ENCODE measurements at places on chromosomes 7 and 10.

- DNase-seq: no peak
Measured at GRCh38 chr10:68602434-68602833, 42.3 kb downstream of the TET1 start.

DNA sequence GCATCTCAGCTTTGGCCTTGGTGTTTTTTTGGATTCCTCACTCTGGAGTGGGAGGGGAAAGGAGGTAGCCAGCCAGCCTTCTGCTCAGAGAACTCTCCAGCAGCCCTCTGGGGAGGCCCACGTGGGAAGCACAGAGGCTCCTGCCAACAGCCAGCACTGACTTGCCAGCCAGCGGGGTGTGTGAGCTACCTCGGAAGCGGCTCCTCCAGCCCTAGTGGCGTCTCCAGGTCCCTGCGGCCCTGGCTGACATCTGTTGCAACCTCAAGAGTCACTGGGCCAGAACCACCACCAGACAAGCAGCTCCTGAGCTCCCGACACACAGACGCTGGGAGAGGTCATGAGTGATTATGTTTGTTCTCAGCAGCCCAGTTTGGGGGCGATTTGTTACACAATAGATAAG is 180.2 kb upstream of the FZD8 start:
- no peak for DNase-seq

DNA sequence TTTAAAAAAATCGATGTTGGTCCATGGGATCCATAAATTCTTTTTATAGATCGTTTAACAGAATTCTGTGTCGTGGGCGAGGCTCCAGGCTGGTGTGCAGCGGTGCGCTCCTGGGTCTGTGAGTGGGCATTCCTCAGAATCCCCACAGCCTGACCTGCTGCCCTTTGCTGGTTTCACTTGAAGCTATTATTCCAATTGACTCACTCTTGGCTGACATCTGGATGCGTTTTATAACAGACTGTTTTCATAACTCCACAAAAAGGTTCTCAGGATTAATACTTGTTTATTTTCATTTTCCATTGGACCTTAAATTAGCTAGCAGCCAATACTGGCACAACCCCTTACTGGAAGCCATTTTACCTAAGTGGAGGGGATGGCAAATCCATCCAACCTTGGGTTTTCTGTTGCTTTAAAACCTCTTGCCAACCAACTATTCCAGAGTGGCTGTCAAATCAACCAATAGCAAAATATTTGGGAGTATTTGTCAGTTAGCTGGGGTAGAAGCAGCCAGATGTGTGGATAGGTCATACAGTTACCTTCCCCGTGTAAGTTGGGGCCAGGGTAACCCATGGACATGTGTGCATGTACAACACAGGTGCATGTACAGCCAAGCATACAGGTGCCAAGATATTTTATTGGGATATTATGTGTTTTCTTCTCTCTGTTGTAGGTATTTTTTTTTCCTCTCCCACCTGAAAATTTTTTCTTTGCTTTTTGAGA is 160.7 kb upstream of the ZNF32 start:
- no peak for DNase-seq

DNA sequence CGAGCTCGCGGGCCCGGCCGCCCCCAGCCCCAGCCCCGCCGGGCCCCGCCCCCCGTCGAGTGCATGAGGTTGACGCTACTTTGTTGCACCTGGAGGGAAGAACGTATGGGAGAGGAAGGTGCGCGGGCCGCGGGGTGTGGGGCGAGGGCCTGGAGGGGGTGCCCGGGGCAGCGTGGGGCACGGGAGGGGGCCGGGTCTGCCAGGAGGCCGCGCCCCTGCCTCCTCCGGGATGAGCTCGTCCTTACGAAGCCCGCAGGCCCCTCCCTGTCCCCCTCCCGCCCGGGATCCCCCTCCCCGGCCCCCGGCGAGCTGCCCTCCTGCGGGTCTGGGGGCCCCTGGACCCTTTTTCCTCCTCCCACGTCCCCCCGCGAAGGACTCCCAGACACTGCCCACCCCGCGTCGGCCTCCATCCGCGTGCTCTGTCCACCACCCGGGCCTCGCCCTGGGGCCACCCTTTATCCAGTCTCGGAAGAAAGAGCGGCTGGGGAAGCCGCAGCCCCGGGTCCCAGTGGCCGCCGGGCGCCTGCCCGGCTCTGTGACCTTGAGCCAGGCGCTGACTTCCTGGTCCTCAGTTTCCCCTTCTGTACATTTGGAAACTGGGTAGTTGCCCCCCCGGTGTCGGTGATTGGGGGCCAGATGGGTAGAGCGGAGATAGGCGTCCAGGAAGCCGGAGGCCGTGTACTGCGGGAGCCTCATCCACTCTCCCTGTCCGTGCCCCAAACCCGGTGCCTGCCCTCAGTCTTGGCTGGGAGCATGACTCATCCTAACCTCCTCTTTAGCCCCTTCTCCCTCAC is 521 bp downstream of the LIMK1 start:
- DNase-seq: no peak

DNA sequence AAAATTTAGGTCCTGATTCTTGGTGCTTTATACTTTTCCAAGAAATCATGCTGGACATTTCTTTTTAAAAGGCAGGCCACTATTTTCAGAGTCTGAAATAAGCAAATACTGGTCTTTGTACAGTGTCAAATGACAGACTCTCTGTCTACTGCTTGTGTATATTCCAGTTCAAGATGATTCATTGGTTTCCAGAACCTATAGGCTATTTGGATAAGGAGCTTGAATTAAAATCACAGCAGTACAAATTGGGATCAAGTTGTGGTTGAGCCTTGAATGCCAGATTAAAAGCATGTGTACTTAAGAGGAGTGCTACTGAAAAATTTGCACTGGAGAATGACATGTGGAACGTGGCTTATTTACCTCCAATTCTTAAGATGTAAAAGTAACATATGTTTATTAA is 10.7 kb downstream of the KMT2E start:
- no peak for DNase-seq

DNA sequence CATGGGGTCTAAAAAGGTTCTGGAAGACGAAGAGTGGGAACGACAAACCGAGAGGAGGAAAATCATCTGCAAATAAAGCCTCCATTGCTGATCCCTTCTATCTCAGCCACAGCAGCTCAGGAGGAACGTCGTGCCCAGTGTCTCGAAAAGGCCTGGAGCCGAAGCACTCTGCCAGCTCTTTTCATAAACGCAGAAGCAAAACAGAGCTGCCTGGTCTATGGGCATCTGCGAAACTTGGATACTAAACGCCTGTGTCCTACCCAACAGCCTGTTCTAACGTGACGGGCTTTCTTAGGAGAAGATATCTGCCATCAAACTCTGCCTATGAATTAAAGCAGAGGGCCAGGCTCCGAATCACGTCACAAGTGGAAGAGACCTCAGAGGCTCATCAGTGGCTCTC is 68.7 kb downstream of the GNA12 start:
- DNase-seq: no peak

GRCh38 chr7:51569581-51569980 is 253.0 kb upstream of the COBL start:
- no peak for DNase-seq

- no peak for DNase-seq
Measured at GRCh38 chr7:67621704-67622103, 625.1 kb downstream of the TYW1 start.

GRCh38 chr7:99860281-99861127 is 16.3 kb downstream of the OR2AE1 start:
- no peak for DNase-seq

All from cortex of kidney (tissue), 1 donor.